ENCODE measurements at places on chromosomes 16 and 17.

- no peaks in the 10 kb centered on the region for H3K36me3 ChIP-seq
- H3K27me3 ChIP-seq: peaks cover 7% of the 10 kb centered on the region
- no peaks in the 10 kb centered on the region for H3K4me1 ChIP-seq
- H3K4me3 ChIP-seq: no peak overlapping the region
- DNase-seq: no peak
- no peak overlapping the region for H3K27ac ChIP-seq
These were observed 175.6 kb upstream of the IRX3 start for GRCh38 chr16:54462151-54462651.

- no peaks in the 10 kb centered on the region for H3K27me3 ChIP-seq
- H3K27ac ChIP-seq: peak overlapping the region; percentile 1
- H3K4me3 ChIP-seq: no peak overlapping the region
- peaks cover 24% of the 10 kb centered on the region for H3K36me3 ChIP-seq
- DNase-seq: no peak
These were observed 51.7 kb upstream of the ALDH3A1 start for GRCh38 chr17:19799796-19800195.

GRCh38 chr17:64240741-64241347 lies 22.2 kb downstream of the TEX2 start:
- H3K4me3 ChIP-seq: no peak overlapping the region
- no peak for DNase-seq
- peaks cover 24% of the 10 kb centered on the region for H3K4me1 ChIP-seq
- no peaks in the 10 kb centered on the region for H3K27me3 ChIP-seq
- no peak overlapping the region for H3K27ac ChIP-seq

GRCh38 chr17:49486012-49486641 lies 9.0 kb upstream of the NGFR start:
- DNase-seq: no peak
- H3K27me3 ChIP-seq: peaks cover 84% of the 10 kb centered on the region
- no peak overlapping the region for H3K27ac ChIP-seq
- peaks cover 4% of the 10 kb centered on the region for H3K4me1 ChIP-seq

GRCh38 chr17:56979091-56979480 lies 1.2 kb downstream of the SCPEP1 start:
- H3K4me1 ChIP-seq: peaks cover 15% of the 10 kb centered on the region
- peak overlapping the region; percentile 90 for H3K4me3 ChIP-seq
- H3K27ac ChIP-seq: no peak overlapping the region
- no peaks in the 10 kb centered on the region for H3K27me3 ChIP-seq
- no peak for DNase-seq

DNA sequence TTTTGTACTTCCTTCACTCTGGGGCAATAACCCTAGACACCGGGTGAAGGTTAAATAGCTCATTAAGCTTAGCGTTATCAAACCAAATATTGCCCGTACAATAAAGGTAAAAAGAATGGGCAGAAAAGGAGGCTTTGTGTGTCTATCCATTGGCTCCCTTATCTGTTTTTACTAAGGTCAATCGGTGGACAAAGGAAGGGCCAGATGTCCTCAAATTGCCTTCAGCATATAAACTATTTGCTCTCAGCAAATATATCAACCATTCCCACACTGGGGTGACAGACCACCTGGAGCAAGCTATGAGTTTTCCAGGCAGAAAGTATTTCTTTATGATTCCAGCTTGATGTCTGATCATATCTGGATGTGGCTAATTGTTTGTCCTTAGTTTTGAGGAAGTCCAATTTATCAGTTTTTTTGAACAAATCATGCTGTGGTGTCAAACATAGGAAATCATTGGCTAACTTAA lies 25.3 kb upstream of the WIPI1 start:
- H3K4me1 ChIP-seq: peaks cover 4% of the 10 kb centered on the region
- H3K27ac ChIP-seq: no peak overlapping the region
- peaks cover 51% of the 10 kb centered on the region for H3K27me3 ChIP-seq
- no peak for DNase-seq

GRCh38 chr16:76278980-76279379 lies 1.8 kb downstream of the CNTNAP4 start:
- H3K27ac ChIP-seq: no peak overlapping the region
- H3K36me3 ChIP-seq: no peaks in the 10 kb centered on the region

DNA sequence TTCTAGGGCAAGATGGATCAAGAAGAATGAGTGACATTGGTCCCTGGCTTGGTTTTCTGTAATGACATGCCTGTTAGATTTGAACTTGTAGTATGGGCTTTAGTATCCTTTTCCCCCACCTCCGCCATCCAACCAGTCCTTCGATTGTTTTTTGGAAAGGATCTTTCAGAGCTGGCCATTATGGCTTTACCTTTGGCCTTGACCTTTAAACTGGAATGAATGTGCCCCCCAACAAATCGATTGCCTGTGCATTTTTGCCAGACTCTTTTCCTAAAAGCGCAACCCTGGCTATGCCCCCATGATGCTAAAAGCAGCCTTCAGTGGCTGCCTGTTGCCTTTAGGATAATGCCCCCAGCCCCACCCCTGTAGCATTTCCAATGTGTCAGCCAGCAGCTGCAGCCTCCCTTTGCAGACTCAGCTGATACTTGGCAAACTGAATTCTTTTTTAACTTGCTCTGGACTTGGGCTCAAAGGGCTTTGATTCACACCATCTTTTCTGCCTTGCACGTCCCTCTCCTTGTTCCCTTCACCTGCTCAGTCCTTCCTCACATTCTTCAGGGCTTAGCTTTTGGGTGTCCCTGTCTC lies 4.0 kb downstream of the GPRC5C start:
- peaks cover 47% of the 10 kb centered on the region for H3K27me3 ChIP-seq
- no peaks in the 10 kb centered on the region for H3K4me1 ChIP-seq
- H3K36me3 ChIP-seq: peaks cover 2% of the 10 kb centered on the region
- no peak for DNase-seq
- H3K4me3 ChIP-seq: no peak overlapping the region

GRCh38 chr16:75260851-75261589 lies 9.6 kb upstream of the BCAR1 start:
- no peak overlapping the region for H3K27ac ChIP-seq
- no peak overlapping the region for H3K4me3 ChIP-seq
- no peak for DNase-seq
- H3K27me3 ChIP-seq: peaks cover 56% of the 10 kb centered on the region
- H3K36me3 ChIP-seq: no peaks in the 10 kb centered on the region

- peaks cover 25% of the 10 kb centered on the region for H3K27me3 ChIP-seq
- no peak for DNase-seq
- no peak overlapping the region for H3K4me3 ChIP-seq
- no peak overlapping the region for H3K27ac ChIP-seq
- peaks cover 2% of the 10 kb centered on the region for H3K36me3 ChIP-seq
These were observed 250.0 kb downstream of the ABCC12 start for GRCh38 chr16:47905771-47906170.

GRCh38 chr17:46194393-46195216 lies 1.4 kb upstream of the KANSL1 start:
- H3K36me3 ChIP-seq: peaks cover 35% of the 10 kb centered on the region
- H3K4me1 ChIP-seq: peaks cover 63% of the 10 kb centered on the region
- no peaks in the 10 kb centered on the region for H3K27me3 ChIP-seq
- peak overlapping the region; percentile 99 for H3K4me3 ChIP-seq
- H3K27ac ChIP-seq: peak overlapping the region; percentile 96

- no peak overlapping the region for H3K4me3 ChIP-seq
- H3K27me3 ChIP-seq: peaks cover 59% of the 10 kb centered on the region
- no peak overlapping the region for H3K27ac ChIP-seq
These were observed 114.4 kb downstream of the SEC14L1 start for GRCh38 chr17:77254951-77255825.

DNA sequence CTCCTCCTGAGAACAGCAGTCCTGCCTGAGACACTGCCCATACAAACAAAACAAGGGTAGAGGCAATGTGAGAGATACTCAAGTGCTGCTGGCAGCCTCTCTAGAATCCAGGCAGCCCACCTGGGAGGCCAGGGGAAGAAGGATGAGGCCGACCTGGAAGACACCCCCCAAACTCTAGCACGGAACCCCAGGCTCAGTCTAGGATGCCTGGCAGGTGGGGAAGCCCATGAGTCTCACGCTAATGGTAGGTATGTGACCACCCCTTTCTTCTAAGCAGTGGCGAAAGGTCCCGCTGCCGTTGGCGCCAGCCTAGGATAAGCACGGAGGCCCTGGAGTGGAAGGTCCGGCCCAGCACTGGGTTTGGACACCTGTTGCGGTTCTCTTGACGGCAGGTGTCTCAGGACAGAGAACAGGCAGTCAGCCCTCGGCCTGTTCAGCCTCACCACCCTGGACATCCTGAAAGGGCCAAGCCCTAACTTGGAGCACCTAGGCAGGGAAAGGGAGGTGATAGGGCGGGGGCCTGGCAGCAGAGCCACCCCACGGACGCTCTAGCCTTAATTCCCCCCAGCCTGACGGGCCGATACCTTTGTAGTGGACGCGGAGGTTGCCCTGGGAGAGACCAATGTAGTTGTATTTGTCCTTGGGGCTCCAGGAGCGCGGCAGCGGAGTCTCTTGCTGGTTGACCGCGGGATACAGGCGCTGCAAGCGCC lies 487 bp downstream of the RANBP10 start:
- DNase-seq: no peak
- peak overlapping the region; percentile 78 for H3K4me3 ChIP-seq
- peaks cover 31% of the 10 kb centered on the region for H3K4me1 ChIP-seq
- peak overlapping the region; percentile 88 for H3K27ac ChIP-seq

DNA sequence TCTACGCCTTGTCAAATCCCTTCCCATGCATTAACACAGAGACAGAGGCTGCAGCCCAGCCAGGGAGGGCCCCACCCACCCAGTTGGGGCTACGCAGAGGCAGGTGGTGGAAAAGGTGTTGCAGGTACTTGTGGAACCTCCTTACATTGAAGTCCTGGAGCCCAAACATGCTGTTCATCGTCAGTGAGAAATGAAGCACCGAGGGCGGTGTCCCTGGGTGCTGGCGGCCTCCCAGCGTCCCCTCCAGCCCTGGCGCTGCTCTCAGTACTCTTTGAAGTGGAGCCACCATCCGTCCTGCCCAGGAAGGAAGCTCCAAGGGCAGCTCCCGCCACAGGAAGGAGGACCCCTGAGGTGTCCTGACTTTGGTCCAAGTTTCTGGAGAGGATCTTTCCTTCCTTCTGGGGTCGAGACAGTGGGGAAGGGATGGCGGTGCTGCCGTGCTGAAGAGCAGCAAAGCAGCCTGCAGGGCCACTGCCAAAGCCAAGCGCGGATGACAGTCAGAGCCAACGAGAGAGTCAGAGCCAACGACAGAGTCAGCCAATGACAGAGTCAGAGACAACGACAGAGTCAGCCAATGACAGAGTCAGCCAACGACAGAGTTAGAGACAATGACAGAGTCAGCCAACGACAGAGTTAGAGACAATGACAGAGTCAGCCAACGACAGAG lies 23.4 kb downstream of the LMF1 start:
- peaks cover 8% of the 10 kb centered on the region for H3K36me3 ChIP-seq
- no peak overlapping the region for H3K4me3 ChIP-seq
- H3K4me1 ChIP-seq: peaks cover 8% of the 10 kb centered on the region
- DNase-seq: no peak
- no peak overlapping the region for H3K27ac ChIP-seq

DNA sequence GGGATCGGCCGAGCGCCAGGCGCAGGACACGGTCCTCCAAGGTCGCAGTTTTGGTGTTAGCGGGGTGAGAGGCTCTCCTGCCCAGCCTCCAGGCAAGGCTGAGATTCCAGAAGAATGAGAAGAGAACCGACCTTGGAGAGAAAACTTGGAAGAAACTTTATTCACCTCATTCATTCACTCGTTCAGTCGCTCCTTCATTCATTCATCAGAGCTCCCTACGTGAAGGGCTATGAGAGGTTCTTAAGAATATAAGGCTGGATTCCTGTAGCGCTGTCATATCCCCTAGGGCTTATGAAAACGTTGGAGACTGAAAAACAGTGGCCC lies 991 bp upstream of the MYH10 start:
- H3K4me3 ChIP-seq: peak overlapping the region; percentile 84
- peaks cover 4% of the 10 kb centered on the region for H3K36me3 ChIP-seq
- H3K4me1 ChIP-seq: peaks cover 10% of the 10 kb centered on the region
- no peak for DNase-seq
- peaks cover 67% of the 10 kb centered on the region for H3K27me3 ChIP-seq

DNA sequence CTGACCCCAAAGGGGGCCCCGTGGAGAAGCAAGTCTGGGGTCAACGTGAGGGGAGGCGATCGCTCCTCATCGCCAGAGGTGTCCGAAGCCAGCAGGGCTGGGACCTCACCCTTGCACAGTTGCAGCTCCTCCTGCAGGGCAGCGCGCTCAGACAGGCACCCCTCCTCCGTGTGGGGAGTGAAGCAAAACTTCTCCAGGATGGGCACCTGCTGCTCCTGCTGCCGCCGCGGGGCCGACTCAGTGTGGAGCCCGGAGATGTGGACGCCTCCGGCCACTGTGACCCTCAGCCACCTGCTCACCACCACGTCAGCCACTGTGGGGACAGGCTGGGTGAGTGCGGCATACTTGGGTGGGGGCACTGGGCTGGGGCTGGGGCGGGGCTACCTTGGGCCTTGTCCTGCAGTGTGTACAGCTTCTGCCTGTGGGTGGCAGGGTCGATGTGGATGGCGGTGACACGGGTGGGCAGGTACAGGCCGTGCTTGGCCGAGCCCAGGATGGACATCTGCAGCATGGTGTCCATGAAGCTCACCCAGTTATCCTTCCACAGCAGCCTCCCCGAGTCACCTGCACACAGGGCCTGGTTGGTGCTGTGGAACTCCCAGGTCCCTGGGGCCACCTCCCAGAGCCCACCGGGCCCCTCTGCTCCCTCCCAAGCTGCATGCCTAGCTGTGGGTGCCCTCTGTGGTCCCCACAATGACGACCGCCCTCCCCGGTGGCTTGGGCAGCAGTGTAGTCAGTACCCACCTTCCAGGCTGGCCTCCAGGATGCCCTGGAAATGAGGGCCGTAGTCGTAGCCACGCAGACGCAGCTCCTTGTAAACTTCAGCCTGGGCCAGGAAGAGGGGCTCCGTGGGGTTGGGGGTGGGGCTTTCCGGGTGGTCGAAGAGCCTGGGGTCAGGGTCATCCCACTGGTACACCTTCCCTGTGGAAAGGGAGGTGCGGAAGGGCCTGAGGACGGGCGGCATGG lies 10.8 kb downstream of the FASN start:
- H3K27me3 ChIP-seq: no peaks in the 10 kb centered on the region
- H3K4me3 ChIP-seq: no peak overlapping the region
- DNase-seq: no peak
- peaks cover 27% of the 10 kb centered on the region for H3K36me3 ChIP-seq

- H3K4me1 ChIP-seq: peaks cover 5% of the 10 kb centered on the region
- H3K27me3 ChIP-seq: no peaks in the 10 kb centered on the region
- no peak for DNase-seq
- H3K27ac ChIP-seq: no peak overlapping the region
- H3K36me3 ChIP-seq: peaks cover 62% of the 10 kb centered on the region
These were observed 16.3 kb upstream of the PNPO start for GRCh38 chr17:47924785-47925677.

- H3K4me1 ChIP-seq: peaks cover 21% of the 10 kb centered on the region
- no peak overlapping the region for H3K4me3 ChIP-seq
- H3K36me3 ChIP-seq: peaks cover 56% of the 10 kb centered on the region
- H3K27me3 ChIP-seq: no peaks in the 10 kb centered on the region
- DNase-seq: no peak
These were observed 19.8 kb upstream of the PIK3R6 start for GRCh38 chr17:8887301-8887700.

DNA sequence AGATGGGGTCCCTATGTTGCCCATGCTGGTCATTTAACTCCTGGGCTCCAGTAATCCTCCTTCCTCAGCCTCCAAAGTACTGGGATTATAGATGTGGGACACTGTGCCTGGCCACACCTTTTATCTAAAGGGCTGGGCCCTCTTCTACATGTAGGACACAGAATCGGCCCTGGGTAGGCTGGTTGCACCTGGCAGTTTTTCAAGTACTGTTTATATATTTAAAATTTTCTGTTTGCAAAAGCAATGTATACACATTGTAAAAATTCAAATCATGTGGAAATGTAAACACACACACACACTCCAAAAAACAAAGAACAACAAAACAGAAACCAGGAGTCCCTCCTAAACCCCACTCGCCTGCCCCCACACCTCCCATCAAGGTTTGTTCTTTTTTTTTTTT lies 28.1 kb upstream of the SIAH1 start:
- H3K27ac ChIP-seq: no peak overlapping the region
- no peaks in the 10 kb centered on the region for H3K4me1 ChIP-seq
- no peak for DNase-seq
- H3K36me3 ChIP-seq: no peaks in the 10 kb centered on the region
- H3K27me3 ChIP-seq: no peaks in the 10 kb centered on the region
